GM13976 (cell line): ENCODE measurements at places on chromosomes 11 and 22.

- no peak for DNase-seq
Measured at GRCh38 chr11:13686776-13687175, 18.3 kb downstream of the FAR1 start.

- DNase-seq, result peak; percentile 59
Measured at GRCh38 chr22:43798492-43798891, 13.6 kb downstream of the EFCAB6 start.

DNA sequence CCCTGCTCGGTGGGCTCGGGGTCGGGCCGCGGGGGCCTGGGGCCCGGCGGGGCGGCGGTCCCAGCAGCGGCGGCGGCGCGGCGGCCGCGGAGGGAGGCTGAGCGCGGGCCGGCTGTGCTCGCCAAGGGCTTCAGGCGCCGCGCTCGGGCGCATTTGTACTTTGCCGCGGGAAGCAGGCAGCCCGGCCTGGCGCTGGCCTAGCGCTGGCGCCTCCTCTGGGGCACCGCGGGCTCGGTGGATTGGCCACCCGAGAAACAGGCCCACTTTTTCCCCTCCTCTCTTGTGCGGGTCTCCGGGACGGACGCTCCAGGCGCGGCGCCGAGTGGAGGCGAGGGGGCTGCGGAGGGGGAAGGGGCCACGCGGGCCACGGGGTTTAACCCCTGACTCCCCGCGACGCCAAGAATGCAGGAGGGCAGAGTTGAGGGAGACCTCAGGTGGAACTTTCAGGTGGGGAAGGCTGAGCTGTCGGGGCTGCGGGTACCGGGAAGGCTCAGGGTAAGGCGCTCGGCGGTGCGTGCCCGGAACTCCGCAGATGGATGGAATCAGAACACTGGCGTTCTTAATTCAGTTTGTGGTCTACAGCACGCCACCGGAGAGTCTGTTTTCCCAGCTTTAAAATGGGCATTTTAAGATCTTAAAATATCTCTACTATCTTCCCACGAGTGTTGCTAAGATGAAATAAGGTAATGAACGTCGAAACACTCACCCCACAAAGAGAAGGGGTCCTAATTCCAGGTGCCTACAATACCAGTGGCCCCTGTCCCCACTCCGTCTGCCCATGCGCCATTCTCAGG lies at the start of gene CHRDL2:
CHRDL2 (minus strand) TSS at position 126 of the 794 bp plus-strand sequence. CDS start 538 bp downstream, outside the sequence.
- no peak for DNase-seq

DNA sequence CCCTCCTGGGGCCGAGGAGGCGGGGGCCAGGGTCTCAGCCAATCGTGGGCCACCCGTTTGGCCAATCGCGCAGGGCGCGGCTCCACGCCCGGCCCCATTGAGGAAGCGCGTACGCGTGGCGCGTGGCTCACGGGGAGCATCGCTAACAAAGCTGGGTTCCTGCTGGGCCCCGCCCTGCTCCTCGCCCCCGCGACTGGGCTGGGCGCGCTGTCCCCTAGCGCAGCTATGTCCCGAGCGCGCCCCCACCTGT lies 614 bp upstream of the ASCL2 start:
- DNase-seq, result peak; percentile 27

DNA sequence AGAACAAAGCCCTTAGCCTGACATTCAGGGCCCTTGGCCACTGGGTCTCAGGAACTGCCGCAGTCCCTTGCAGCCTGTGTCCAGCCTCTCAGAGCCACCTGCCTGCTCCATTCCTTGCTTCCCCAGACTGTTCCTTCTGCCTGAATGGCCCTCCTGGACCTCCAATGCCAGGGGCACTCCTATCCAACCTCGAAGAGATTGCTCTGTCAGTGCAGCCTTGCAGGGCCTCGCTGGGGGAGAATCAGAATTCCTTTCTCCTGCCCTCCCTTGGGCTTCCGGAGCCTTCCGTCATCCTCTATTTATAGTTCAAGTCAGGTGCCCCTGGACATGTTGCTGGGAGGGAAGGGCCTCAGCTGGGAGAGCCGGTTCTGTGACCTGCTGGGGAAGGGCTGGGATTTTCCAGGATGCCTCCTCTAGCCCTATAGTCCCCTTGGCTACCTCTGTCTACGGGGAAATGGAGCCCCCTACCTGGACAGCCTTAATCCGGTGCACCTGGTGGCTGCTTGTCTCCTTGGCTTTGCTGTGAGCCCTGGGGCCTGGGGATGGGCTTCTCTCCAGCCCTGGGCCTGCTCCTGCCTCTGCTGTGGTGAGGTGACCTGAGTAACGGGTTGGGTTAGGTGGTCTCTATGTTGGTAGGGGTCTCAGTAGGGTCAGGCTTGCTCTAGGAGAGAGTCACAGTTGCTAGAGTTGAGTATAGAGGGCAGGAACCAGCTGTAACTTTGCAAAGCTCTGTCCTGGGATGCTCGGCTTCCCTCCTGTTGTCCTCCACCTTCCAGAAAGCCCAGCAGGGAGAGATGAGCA lies 45.9 kb upstream of the SYT7 start:
- DNase-seq, result no peak

- no peak for DNase-seq
Measured at GRCh38 chr11:103942646-103943045, 93.8 kb upstream of the DDI1 start.

- peak; percentile 42 for DNase-seq
Measured at GRCh38 chr22:42560781-42561180, 7.0 kb downstream of the SERHL2 start.

GRCh38 chr11:62883673-62884072 lies 3.0 kb downstream of the SLC3A2 start:
- DNase-seq, result no peak

- peak; percentile 73 for DNase-seq
Measured at GRCh38 chr11:130448416-130449309, at the start of gene ADAMTS15. TSS of gene ADAMTS15 (plus strand) at chr11:130448645. CDS start at chr11:130448974, 329 bp downstream.

- DNase-seq, result peak; percentile 68
Measured at GRCh38 chr22:33472462-33473344, 414.5 kb upstream of the SYN3 start.

GRCh38 chr22:22687638-22688500 lies 43.5 kb downstream of the GGTLC2 start:
- DNase-seq, result peak; percentile 51

GRCh38 chr11:133082453-133082781 lies 449.9 kb downstream of the OPCML start:
- no peak for DNase-seq

DNA sequence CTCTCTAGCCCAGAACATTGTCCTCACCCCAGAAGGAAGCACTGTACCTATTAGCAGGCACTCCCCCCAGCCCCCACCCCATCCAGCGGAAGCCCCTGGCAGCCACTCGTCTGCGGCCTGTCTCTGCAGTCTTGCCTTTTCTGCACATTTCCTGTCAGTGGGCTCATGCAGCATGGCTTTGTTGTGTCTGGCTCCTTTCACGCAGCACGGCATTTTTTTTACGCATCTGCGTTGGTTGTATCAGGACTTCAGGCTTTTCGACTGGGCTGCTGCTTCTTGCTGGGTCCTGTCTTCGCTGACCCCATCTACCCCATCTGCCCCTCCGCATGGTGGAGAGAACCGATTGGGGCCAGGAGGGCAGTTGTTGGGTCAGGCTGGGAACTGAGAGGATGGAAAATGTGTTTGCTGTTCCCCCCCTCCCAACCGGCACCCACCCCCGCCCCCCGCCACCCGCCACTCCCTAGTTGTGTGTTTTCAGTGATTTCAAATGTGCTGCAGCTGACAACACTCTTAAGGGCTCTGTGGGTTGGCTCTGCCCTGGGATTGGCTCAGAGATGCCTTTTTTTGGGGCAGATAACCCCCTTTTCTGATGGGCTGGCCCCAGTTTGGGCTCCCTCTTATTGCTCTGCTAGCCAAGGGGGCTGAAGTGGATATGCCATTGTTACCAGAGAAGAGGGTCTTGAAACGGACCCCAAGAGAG lies 110.0 kb downstream of the KIAA1671 start:
- DNase-seq, result no peak

GRCh38 chr22:37229805-37230672 lies 14.0 kb downstream of the RAC2 start:
- peak; percentile 90 for DNase-seq

DNA sequence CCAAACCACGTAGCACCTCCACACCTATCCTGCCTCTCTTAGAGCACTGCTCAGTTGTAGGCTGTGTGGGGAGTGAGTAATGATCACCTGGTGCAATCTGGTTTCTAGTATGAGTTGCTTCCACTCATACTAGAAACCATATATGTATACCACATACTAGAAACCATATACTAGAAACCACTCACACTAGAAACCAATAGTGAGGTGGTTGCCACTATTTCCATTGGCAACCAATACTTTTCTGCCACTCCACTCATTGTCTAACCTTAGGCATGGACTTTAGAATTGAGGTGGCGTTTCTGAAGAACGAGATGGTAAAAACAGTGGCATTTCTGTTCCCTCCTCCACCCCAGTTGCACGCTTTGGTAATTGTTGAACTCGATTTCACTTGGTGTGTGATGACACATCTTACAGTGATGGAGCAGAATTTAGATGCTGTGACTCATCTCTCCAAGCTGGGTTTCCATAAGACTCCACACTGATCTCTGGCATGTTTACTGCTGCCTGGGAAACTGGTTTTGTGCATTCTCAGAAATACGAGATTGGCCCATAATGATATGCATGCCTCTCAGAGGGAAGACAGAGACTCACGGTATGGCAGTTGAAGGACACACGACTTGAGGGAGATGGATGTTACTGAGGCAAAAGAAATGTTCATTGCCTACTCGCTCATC lies 82.9 kb downstream of the KIRREL3 start:
- DNase-seq, result no peak

DNA sequence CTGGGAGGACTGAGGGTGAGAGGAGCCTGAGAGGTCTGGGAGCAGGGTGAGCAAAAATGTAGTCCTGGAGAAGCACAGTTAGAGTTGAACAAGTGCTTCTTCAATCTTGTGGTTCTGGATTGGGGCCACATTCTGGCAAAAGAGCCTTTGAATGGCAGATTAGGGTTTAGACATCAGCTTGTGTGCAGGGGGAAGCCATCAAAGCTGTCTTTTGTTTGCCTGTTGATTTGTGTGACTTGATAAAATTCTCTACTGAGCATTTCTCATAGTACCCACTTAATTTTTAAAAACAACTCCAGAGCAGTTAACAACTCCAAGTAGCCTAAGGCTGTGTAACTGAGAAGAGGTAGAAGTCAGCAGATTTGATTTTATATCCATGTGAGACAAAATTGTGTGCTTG lies 166.2 kb downstream of the FAT3 start:
- no peak for DNase-seq

GRCh38 chr11:122706291-122707088 lies 51.0 kb downstream of the UBASH3B start:
- DNase-seq, result no peak

- DNase-seq, result no peak
Measured at GRCh38 chr22:33598821-33599220, 321.5 kb downstream of the LARGE1 start.

GRCh38 chr22:27912101-27912500 lies 7.0 kb downstream of the PITPNB start:
- DNase-seq, result no peak

DNA sequence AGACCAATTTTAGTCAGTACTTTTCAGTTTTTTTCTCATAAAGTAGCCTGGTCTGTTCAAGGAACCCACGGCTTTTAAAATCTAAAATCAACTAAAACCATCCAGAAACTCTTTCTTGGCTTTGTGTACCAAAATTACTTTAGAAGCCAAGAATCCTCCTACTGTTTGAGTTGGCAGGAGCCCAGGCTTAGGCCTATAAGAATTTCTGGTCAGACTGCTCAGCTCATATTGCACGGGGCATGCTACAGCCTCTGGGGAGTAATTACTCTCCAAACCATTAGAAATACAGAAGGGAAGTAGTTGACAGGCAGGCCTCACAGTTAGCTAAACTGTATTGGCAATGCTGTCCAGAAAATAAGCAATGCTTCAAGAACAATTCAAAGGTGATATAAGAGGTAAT lies 1862.9 kb upstream of the RAG2 start:
- no peak for DNase-seq

DNA sequence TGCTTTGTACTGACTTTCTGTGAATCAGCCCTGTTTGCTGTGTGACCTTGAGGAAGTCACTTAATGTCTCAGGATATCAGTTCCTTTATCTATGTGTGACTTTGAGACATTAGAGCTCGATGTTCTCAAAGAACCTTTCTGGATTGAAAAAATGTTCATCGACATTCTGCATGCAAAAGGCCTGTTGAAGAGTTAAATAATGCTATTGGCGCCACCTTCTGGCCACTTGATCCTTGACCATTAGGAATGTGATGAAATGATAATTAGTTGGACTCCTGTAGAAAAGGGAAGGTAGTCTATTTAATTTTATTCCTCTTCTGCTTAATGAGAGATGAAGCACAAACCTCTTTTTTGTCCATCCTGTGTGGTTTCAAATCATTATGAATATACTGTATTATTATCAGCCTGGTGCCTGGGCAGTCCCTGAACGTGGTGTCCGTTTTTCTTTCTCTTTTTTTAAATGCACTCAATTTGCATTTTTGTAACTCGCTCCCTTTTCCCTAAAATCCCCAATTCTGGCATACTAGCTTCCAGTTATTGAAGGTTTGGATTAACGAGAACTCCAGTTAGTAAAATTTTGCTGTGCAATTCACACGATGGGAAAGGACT lies 20.7 kb downstream of the ELF5 start:
- DNase-seq, result peak; percentile 66

DNA sequence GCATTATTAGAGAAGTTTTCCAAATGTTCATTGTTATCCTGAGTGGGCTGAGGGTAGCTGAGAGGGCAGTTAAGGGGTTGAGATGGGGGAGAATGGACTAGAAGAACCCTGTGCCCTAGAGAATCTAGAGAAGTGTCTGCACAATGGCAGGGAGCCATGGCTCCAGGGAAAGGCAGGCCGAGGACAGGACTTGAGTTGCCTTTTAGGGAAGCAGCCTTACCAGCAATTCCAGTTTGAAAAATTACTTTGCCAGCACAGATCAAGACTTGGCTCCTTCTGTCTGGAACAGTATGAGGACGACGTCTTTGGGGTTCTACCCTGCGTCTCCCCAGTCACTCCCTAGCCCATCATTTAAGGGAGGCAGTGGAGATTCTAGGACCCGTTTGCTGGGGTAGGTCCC lies 25.7 kb upstream of the MICAL3 start:
- no peak for DNase-seq

DNA sequence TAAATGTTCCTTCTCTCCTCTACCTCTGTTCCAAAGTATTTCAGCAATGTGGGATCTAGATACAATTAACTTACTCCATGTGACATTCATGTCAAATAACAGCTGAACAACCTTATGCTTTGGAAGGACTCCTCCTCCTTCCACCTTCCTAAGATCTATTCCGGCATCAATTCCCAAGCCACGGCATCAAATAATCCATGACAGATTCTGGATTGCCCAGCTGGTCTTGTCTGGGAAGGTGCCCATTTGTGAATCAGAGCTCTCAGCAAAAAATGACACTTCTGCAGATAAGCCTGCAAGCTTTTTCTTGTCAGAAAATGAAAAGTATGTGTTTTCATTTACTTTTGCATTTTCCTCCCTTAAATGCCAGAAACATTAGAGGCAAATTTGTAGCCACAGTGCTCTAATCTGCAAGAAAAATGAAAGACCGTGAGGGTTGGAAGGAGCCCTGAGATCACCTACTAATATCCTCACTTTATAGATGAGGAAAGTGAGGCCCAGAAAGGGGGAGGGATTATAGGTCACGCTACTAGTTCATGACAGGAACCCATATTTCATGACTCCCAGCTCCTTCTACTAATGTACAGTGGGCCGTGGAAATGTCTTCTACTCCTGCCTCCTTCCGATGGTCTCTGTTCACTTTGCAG lies 124.0 kb downstream of the ME3 start:
- no peak for DNase-seq
